ENCODE measurements at places on chromosomes 3 and 15.

GRCh38 chr3:71406972-71407810 is 176.3 kb downstream of the FOXP1 start:
- no peak for DNase-seq

GRCh38 chr15:101018016-101018415 is 98.9 kb downstream of the LRRK1 start:
- no peak for DNase-seq

DNA sequence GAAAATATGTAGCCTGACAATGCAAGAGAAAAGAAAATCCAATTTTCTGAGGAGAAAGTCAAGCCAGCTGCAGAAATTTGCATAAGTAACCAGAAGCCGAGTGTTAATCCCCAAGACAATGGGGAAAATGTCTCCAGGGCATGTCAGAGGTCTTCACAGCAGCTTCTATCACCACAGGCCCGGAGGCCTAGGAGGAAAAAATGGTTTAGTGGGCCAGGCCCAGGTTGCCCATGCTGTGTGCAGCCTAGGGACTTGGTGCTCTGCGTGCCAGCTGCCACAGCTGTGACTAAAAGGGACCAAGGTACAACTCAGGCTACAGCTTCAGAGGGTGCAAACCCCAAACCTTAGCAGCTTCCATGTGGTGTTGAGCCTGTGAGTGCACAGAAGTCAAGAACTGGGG is 201.2 kb upstream of the SOX2 start:
- no peak for DNase-seq

GRCh38 chr3:25246913-25247312 is 181.2 kb upstream of the RARB start:
- DNase-seq, result no peak

DNA sequence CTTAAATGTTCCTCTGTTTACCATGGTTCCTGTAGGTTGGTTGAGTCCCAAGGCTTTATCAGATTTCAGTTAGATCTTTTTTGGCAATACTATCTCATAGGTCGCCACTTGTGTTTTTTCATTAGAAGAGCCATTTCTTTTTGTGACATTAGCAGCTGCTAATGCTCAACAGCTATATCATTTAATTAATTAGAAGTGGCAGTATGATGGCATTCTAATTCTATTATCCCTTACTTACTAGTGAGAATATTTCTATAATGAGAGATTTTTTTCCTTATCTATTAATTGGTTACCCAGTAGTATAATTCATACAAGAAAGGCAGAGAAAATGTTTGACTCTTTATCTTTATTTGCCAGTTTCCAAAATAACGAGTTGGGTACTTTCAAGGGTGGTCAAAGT is 25.2 kb downstream of the FRMD4B start:
- no peak for DNase-seq

DNA sequence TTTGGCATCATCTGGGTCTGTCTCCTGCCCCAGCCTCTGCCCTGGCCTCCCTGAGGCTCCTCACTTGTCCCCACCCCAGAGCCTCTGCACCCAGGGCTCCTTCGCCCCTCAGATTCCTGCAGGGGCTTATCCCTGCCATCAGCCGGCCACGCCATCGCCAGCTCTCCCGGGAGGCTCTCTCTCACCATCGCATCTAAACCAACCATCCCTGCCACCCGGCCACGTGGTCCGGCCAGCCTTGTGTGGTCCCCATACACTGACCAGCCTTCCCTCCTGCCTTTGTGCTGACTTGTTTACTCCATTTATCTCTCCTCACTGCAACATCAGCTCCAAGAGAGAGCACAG is 134.3 kb upstream of the IQSEC1 start:
- no peak for DNase-seq

GRCh38 chr3:183106635-183107034 is 7.3 kb upstream of the MCCC1 start:
- DNase-seq, result no peak

DNA sequence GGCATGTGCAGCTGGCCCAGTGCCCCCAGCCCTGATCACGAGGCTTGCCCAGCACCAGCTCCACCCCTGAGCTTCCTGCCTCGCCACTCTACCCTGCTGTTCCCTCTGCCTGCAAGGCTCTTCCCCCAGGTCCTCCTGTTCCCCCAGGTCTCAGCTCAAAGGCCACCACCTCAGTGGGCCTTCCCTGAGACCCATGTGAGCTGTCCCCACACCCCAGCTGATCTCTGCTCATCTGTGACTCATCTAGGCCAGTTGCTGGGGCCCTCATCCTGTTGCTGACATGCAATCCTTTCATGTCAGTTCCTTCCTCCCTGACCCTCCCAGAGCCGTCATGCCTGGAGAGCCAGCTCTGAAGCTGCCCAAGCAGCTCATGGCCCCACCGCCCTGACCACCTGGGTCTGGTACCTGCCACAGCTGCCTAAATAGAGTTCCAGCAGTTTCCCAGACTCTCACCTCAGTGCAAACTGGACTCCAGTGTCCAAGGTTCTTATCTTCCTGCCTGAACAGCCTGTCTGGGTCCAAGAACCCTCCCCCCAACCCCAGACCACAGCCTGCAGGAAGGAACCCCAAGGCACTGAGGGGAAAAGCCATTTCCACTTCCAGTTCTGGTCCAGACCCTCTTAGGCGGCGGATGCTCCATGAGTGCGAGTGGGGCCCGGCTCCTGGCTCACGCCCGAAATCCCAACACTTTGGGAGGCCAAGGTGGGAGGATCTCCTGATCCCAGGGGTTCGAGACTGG is 116.6 kb upstream of the IQSEC1 start:
- DNase-seq, result no peak

- DNase-seq, result no peak
Observed at GRCh38 chr15:39312984-39313383, 267.9 kb upstream of the THBS1 start.

- DNase-seq, result no peak
Observed at GRCh38 chr15:50390554-50391264, 33.5 kb upstream of the USP8 start.

- DNase-seq, result no peak
Observed at GRCh38 chr3:29653680-29654079, 372.8 kb downstream of the RBMS3 start.

GRCh38 chr3:67450153-67450552 is 204.3 kb downstream of the SUCLG2 start:
- DNase-seq, result no peak

DNA sequence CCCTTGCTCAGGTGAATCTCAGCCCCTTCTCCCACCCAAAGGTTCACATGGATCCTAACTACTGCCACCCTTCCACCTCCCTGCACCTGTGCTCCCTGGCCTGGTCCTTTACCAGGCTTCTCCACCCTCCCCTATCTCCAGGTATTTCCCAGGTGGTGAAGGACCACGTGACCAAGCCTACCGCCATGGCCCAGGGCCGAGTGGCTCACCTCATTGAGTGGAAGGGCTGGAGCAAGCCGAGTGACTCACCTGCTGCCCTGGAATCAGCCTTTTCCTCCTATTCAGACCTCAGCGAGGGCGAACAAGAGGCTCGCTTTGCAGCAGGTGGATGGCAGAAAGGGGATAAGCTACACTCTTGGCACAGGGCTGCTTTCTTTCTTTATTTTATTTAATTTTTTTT is 4.5 kb downstream of the FAM131A start:
- DNase-seq, result no peak

DNA sequence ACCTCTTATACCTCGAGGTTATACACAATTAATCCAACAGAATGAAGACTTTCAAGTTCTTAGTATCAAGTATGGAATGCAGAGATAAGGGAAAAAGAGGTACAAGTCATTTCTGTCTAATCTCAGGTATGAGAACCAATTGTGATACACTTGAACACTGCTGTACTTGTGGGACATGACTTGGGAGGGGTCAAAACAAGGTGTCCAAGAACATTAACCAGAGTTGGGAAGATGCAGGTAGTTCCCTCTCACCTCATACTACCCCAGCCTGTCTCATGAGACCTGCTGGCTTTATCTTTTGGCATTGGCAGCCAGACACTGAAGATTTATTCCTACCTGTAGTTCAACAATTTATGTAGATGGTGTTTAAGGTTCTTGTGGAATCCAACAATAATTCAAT is 209.7 kb downstream of the NR1D2 start:
- DNase-seq, result no peak

DNA sequence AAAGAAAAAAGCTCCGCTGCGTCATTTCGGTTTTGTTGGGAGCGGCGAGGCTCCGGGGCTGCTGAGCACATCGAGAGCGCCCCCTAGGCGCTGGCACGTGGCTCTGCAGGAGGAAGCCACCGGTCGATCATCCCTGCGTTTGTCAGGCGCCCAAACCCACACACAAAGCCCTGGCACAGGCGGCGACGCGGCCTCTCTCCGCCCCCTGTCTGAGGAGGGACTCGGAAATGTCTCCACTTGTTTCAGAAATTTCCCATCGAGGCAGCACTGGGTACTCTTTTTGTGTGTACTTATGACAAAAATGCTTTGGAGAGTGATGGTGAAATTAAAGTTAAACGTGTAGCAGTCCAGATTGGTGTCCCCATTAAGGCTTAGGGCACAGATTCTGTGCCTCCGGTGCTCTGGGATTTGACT is 407.3 kb upstream of the ONECUT1 start:
- no peak for DNase-seq

DNA sequence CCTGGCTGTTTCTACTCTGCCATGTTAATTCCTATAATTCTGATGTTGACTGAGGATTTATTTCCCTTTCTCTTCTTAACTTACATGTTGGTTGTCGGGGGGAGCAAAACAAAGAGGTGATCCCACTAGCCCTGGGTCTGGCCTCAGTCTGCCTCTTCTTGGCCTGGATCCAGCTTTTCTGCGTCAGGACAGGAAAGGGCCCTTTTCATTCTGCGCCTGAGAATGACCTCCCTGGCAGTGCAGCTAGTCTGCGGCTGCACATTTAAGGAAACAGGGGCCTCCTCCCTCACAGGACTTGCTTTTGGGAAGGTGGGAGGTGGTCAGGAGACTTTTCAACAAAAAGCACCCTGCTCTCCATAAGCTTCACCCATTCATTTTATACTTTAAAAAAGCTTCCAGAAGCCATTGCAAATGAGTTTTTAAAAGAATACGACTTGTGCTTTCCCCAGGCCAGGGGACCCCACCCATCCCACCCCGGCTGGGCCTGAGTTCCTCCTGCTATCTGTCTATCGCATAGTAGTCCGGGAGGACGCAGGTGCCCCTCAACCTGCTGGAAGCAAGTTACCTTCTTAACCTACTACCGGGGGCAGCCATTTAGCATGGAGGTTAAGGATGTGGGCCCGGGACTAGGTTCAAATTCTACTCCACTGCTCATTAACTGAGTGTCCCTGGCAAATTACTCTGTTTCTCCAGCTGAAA is 21.3 kb upstream of the EHD4 start:
- no peak for DNase-seq

DNA sequence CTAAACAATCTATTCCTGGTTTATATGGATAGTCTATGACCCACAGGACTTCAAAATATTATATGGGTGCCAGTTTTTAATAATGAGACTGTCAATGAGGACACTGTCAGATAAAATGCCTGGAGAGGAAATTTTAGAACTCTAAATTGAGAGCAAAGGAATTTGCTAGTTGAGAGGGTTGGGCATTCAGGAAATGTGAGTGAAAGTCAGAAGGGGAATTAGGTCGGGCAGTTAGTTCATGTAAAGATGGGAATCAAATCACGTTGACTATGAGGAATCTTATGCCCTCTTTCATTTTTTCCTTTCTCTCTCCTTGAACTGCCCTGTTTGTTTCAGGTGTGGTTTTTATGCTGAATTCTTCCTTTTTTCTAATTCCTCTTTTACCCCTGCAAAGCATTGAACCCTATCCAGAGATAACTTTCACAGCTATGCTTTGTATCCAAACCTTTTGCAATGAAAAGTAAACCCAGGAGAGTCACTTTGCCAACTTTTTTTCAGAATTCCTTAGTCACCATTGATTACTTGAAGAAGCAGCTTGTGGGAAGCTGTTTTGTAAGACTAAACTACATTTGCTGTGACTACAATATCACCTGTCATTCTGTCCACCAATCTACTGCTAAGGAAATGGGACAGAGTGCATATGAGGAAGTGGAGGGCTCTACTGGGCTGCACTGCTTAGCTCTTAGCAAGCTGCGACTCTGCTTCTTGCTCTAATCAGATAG is 27.8 kb downstream of the CHP1 start:
- no peak for DNase-seq
